ENCODE measurements at places on chromosomes 7 and 10. TPM values are rescaled to one million over a fixed set of nuclear protein-coding genes. Genes with fewer than 3 reads are reported as not detected.
A peak's percentile ranks its signal among the peaks of the same experiment; 100 is the strongest.

Gene WNT8B
- not detected for total RNA-seq

Gene TFR2
- total RNA-seq = 0.19 TPM

Gene NXPH1
- not detected for total RNA-seq

Gene H2BK1
- 1.1 TPM for total RNA-seq

Gene TAS2R3
- total RNA-seq = 1.6 TPM

Gene DNAJC12
- total RNA-seq = 12.0 TPM

Gene LRCH4
- total RNA-seq = 76.2 TPM

Gene ADAMTS14
- total RNA-seq = 4.1 TPM

Gene SEMA4G
- 6.3 TPM for total RNA-seq

Gene UCN3
- not detected for total RNA-seq

DNA sequence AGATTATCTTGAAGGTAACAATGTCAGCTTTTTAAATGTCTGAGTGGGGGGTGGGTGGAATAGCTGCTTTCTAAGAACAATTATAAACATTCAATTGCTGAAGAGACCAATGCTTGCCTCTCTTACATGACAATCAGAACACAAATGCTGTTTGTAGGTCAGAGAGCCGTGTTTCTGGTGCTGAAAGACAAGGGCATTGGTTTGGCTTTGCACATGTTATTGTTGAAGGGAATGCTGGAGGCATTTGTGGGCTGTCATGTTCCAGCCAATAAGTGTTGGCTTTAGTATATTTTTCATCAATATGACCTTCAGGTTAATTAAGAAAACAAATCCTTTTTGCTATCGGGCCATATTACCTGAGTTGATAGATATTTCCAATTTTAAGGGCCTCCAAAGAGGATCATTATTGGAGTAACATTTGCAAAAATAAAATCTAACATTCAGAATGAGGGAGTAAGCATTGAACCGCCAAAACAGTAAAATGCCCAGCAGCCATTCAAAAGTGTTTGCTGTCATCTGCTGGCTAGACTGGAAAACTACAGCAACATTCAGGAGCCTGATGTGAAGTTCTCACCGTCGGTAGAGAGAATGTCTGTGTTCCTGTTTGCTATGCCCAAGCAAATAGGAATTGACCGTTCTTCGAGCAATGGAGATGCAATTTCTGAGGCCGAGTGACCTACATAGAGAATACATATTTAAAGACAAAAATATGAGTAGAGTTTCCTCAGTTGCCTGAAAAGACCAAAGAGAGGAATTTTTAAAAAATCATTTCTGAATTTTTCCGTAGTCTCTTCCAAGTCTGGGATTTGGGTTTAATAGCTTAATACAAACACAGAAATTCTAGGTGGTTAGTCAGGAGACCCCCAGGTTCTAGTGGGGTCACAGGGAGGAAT lies 118.9 kb downstream of the APBB1IP start:
- H3K27me3 ChIP-seq = peaks cover 9% of the 10 kb centered on the region
- no peaks in the 10 kb centered on the region for H3K36me3 ChIP-seq
- H3K27ac ChIP-seq = no peak overlapping the region
- no peaks in the 10 kb centered on the region for H3K4me1 ChIP-seq

GRCh38 chr7:99672573-99672972 lies 7.2 kb downstream of the CYP3A5 start:
- no peak overlapping the region for H3K27ac ChIP-seq
- H3K27me3 ChIP-seq = no peaks in the 10 kb centered on the region
- no peak overlapping the region for H3K4me3 ChIP-seq
- H3K4me1 ChIP-seq = no peaks in the 10 kb centered on the region

GRCh38 chr10:132407846-132408278 lies 10.9 kb downstream of the PWWP2B start:
- H3K27ac ChIP-seq = peak overlapping the region; percentile 92
- peak overlapping the region; percentile 51 for H3K4me3 ChIP-seq
- no peaks in the 10 kb centered on the region for H3K27me3 ChIP-seq

DNA sequence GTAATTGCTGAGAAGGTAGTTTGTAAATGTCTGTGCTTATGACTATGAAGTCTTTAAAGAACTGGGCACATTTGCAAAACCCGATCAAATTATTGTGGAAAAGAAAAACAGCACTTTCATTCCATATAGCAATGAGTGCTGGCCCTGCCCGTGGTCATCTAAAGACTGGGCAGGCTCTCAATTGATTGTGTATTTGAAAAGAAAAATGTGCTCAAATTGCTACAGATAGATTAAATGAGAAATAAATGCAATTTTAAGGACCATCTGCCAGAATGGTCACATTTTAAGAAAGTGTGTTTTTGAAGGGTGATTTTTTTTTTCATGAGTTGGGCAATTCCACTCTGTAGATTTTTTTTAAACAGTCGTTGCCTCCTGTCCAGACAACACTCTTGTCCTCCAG lies 672.2 kb downstream of the SDK1 start:
- no peak for DNase-seq
- H3K4me3 ChIP-seq = no peak overlapping the region
- H3K36me3 ChIP-seq = no peaks in the 10 kb centered on the region
- H3K27me3 ChIP-seq = no peaks in the 10 kb centered on the region
- H3K27ac ChIP-seq = no peak overlapping the region

GRCh38 chr10:116209781-116210180 lies 63.2 kb downstream of the GFRA1 start:
- H3K4me1 ChIP-seq = peaks cover 32% of the 10 kb centered on the region
- H3K4me3 ChIP-seq = no peak overlapping the region
- no peaks in the 10 kb centered on the region for H3K36me3 ChIP-seq
- H3K27me3 ChIP-seq = no peaks in the 10 kb centered on the region

DNA sequence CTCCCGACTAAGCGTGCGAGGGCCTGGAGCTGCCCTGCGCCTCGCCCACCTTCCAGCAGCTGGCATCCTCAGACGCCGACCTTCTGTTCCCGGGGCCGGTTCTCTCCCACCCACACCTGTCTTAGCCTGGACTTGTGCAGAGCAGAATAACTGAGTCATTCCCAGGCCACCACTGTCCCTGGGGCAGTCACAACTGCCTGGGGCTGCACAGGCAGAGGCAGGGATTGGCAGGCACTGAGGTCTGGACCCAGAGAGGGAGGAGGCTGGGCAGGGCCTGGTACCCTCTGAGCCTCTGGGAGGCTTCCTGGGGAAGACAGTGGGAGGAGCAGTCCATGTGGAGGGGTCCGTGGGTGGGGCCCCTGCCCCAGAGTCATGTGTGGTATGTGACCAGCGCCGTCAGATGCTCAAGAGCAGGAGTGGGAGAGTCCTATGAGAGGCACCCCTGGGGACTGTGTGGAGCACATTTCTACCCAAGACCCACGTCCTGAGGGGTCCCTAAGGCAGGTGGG lies 74.3 kb downstream of the NKX6-2 start:
- peaks cover 7% of the 10 kb centered on the region for H3K4me1 ChIP-seq
- no peak overlapping the region for H3K4me3 ChIP-seq
- no peak overlapping the region for H3K27ac ChIP-seq

GRCh38 chr10:4016214-4016740 lies 231.3 kb upstream of the KLF6 start:
- no peak for DNase-seq
- H3K27ac ChIP-seq = no peak overlapping the region
- H3K4me3 ChIP-seq = no peak overlapping the region
- H3K27me3 ChIP-seq = no peaks in the 10 kb centered on the region
- H3K4me1 ChIP-seq = no peaks in the 10 kb centered on the region

- no peaks in the 10 kb centered on the region for H3K27me3 ChIP-seq
- no peaks in the 10 kb centered on the region for H3K4me1 ChIP-seq
- no peak overlapping the region for H3K27ac ChIP-seq
- H3K4me3 ChIP-seq = no peak overlapping the region
- no peaks in the 10 kb centered on the region for H3K36me3 ChIP-seq
Observed at GRCh38 chr10:120578890-120579289, 121.9 kb downstream of the PLPP4 start.

DNA sequence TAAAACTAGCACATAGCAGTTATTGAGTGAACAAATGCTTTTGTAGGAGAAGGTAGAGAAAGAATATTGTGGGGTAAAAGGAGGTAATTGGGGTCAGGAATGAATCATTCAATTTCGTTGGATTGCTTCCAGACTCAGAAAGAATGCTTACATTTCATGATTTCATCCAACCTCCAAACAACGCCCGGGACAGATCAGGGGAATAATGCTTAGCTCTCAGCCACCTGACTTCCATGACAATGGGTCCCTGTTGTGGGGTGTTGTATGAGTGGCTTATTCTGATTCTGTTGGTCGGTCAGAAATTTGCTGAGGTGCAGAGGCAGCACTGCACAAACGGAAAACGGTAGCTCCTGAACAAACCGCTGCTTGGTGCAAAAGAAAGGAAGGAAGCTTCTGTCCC lies 24.0 kb upstream of the INPP5F start:
- H3K4me1 ChIP-seq = peaks cover 7% of the 10 kb centered on the region
- peaks cover 9% of the 10 kb centered on the region for H3K27me3 ChIP-seq
- H3K4me3 ChIP-seq = no peak overlapping the region

GRCh38 chr10:9951481-9952257 lies 1066.0 kb upstream of the CELF2 start:
- no peak overlapping the region for H3K27ac ChIP-seq
- no peak for DNase-seq
- no peak overlapping the region for H3K4me3 ChIP-seq
- no peaks in the 10 kb centered on the region for H3K4me1 ChIP-seq

- H3K36me3 ChIP-seq = no peaks in the 10 kb centered on the region
- no peak for DNase-seq
- peaks cover 19% of the 10 kb centered on the region for H3K27me3 ChIP-seq
- no peak overlapping the region for H3K27ac ChIP-seq
- no peaks in the 10 kb centered on the region for H3K4me1 ChIP-seq
- H3K4me3 ChIP-seq = no peak overlapping the region
Observed at GRCh38 chr10:49220031-49220430, 31.8 kb upstream of the TMEM273 start.

DNA sequence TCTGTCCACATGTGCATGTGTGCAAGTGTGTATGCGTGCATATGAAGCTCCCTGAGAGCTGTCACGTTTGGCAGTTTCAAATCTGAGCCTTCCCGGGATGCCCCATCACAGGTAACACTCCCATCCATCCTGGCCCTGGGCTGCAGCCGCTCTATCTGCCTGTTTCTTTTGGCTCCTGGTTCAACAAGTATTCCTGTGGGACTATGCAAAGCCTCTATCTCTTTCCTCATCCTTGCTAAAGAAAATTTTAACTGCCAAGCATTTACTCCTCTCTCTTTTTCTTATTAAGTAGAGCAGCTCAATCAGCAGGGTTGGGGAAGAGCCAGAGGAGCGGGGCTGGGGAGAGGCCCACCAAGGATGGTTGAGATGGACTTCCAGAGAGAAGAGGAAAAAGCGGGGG lies 24.4 kb upstream of the PDCD4 start:
- peaks cover 39% of the 10 kb centered on the region for H3K4me1 ChIP-seq
- peaks cover 3% of the 10 kb centered on the region for H3K27me3 ChIP-seq
- no peaks in the 10 kb centered on the region for H3K36me3 ChIP-seq
- no peak overlapping the region for H3K27ac ChIP-seq
- no peak overlapping the region for H3K4me3 ChIP-seq
- no peak for DNase-seq

DNA sequence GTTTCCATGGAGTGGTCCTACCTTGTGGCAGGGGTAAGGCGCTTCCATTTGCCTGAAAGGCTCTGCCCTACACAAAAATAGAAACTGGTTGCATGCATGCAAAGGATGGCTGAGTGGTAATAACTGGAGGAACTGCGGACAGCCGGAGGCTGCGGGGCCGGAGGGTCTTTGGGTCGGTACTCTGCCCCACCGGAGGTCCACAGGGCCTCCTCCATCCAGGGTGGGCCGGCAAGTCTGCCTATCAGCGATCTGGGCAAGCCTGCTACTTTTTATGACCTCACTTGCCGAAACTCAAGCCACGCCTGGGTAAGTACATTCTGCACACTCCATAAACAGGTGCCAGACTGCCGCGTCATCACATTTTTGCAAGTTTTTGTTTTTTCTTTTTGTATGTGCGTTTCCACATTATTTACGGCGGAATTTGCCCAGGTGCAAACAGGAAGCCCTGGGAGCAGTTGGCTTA lies 30.0 kb downstream of the TACC2 start:
- no peaks in the 10 kb centered on the region for H3K36me3 ChIP-seq
- H3K4me3 ChIP-seq = no peak overlapping the region
- H3K4me1 ChIP-seq = no peaks in the 10 kb centered on the region
- peaks cover 28% of the 10 kb centered on the region for H3K27me3 ChIP-seq
- no peak overlapping the region for H3K27ac ChIP-seq

DNA sequence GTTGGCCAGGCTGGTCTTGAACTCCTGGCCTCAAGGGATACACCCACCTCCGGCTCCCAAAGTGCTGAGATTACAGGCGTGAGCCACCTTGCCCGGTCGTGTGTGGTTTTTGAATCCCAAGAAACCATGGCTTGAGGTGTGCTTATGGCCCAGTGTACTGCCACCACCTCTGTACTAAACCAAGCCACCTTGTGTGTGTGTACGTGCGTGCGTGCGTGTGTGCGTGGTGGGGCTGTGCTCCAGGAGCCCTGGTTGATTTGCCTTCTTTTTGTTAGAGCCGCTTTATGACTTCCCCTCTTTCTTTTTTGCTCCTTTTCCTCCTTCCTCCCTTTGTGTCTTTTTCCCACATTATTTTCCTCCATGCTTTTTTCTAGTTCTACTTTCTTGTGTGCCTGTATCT lies 121.4 kb downstream of the CAMK1D start:
- peaks cover 8% of the 10 kb centered on the region for H3K4me1 ChIP-seq
- H3K27ac ChIP-seq = no peak overlapping the region
- H3K27me3 ChIP-seq = no peaks in the 10 kb centered on the region
- DNase-seq = no peak
- no peaks in the 10 kb centered on the region for H3K36me3 ChIP-seq
- no peak overlapping the region for H3K4me3 ChIP-seq

- H3K4me1 ChIP-seq = no peaks in the 10 kb centered on the region
- no peak for DNase-seq
- H3K27ac ChIP-seq = no peak overlapping the region
- H3K27me3 ChIP-seq = peaks cover 19% of the 10 kb centered on the region
- H3K36me3 ChIP-seq = no peaks in the 10 kb centered on the region
Observed at GRCh38 chr7:112806156-112806555, 16.0 kb upstream of the TMEM168 start.

GRCh38 chr10:110568055-110568735 lies 700 bp downstream of the SMC3 start:
- peaks cover 6% of the 10 kb centered on the region for H3K36me3 ChIP-seq
- DNase-seq = no peak
- peak overlapping the region; percentile 99 for H3K27ac ChIP-seq
- H3K27me3 ChIP-seq = peaks cover 4% of the 10 kb centered on the region
- peak overlapping the region; percentile 90 for H3K4me3 ChIP-seq

DNA sequence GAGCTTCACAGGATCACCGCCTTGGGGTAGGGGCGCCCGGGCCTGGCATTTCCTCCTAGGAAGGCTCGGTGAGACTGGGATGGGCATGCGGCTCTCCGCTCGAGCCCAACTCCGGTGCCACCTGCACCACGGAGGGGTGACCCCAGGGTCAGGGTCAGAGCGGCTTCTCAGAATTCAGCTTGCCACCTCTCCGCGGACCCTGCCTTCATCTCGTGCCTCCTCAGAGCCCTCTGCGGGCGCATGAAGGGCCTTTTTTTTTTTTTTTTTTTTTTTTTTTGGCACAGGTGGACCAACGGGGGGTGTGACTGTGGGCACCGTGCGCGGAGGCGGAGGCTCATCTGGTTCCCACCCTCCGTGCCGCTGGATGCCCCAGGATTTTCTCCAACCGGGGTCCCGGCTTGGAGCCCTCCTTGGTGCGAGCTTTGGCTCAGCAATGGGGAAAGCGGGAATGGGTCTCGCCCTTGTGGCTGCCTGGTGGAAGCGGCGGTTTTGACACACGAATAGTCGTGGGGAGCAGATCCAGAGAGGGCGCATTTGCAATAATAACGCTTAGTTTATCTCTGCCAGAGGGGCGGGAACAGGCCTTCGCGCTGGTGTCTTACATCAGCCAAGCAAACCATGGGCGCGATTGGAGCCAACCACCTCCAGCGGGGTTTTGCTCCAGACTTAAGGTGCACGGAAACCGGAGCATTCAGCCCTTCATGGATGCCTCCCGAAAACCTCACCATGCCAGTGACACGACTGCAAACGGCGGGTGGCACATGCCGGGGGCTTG lies 5.0 kb upstream of the TNRC18 start:
- H3K4me1 ChIP-seq = peaks cover 28% of the 10 kb centered on the region
- peak overlapping the region; percentile 98 for H3K4me3 ChIP-seq
- H3K27me3 ChIP-seq = no peaks in the 10 kb centered on the region
- peak overlapping the region; percentile 99 for H3K27ac ChIP-seq
- DNase-seq = no peak
